Endothelial cell (in vitro differentiated cells): ENCODE measurements at places on chromosomes 7 and 10. TPM values are rescaled to one million over a fixed set of nuclear protein-coding genes. Genes with fewer than 3 reads are reported as not detected.
A peak's percentile ranks its signal among the peaks of the same experiment; 100 is the strongest.

DNA sequence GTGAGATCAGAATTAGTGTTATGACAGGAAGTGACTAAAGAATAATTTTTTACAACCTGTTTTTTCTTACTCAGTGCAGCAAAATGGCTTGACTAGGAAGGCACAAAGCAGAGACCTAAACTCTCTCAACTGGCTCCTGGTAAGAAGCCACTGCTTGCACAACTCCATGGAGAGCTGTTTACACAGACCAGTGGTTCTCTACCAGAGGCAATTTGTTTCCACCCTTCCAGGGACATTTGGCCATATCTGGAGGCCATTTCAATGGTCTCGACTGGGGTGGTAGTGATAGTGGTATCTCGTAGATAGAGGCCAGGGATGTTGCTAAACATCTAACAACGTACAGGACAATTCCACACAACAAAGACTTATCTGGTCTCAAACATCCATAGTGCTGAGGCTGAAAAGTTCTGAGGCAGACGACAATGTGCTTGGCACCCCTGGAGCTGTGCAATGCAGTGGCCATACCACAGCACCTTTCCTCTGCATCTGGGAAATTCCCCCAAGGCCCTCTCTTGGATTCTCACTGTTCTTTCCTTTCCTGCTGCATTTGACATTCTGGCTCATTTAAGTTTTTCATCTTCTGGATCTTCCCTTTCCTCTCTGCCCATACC, 105.4 kb upstream of the LAMB4 start:
- peaks cover 48% of the 10 kb centered on the region for H3K4me1 ChIP-seq
- H3K27ac ChIP-seq, result peak overlapping the region; percentile 65
- no peaks in the 10 kb centered on the region for H3K27me3 ChIP-seq
- no peak for DNase-seq
- H3K4me3 ChIP-seq, result no peak overlapping the region

DNA sequence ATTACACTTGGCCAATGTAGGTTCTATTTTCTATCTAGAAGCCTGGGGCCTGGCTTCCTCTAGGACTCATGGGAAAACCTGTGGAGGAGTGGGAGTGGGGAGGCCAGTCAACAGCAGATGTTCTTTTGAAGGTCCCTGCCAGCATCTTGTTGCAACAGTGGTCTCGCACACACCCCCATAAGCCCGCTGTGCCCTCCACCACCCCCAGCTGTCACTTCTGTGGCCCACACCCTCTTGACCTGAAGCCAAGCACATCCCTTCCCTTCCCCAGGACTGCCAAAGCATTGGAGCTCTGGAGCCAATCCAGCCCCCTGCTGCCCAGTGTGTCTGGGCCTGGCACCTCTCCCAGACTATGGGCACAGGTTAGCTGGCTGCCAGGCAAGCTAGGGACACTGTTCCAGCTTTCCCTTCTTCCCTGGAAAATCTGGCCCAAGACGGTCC, 1.9 kb upstream of the STX1A start:
- no peak overlapping the region for H3K4me3 ChIP-seq
- no peaks in the 10 kb centered on the region for H3K36me3 ChIP-seq
- peaks cover 5% of the 10 kb centered on the region for H3K4me1 ChIP-seq
- DNase-seq, result no peak
- H3K27ac ChIP-seq, result no peak overlapping the region
- peaks cover 12% of the 10 kb centered on the region for H3K27me3 ChIP-seq

- DNase-seq, result no peak
- H3K27me3 ChIP-seq, result peaks cover 15% of the 10 kb centered on the region
- H3K4me1 ChIP-seq, result peaks cover 11% of the 10 kb centered on the region
Measured at GRCh38 chr10:33215154-33215553, 119.3 kb downstream of the NRP1 start.

DNA sequence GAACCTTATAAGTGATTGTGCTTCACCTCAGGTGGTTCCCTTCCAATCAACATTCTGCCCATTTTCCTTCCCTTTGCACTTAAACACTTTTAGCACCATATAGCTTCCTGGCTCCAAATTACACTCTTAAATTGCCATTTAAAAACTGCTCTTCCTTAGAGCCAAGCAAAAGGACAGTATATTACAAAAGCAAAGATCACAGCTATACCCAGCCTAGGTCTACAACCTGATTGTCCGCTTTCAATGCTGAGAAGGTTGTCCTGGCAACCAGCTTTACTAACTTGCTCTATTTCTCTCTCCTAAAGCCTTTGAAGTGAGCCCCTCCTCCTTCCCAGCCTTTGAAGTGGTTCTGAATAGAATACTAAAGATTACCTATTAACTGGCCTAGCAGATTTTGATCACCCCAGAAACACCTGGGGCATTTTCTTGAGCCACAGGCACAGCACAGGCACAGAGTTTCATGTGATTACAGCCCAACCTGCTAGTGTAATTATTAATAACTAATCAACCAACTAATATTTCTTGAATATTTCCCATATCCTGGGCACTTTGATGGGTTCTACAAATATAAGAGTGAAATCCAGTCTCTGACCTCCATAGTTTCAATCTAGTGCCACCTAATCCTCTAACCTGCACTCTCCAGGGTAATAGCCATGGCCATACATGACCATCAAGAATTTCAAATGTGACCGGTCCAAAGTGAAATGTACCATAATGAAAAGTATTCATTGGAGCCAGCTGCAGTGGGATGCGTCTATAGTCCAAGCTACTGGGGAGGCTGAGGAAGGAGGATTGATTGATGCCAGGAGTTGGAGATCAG, 63.6 kb upstream of the TRIM24 start:
- H3K36me3 ChIP-seq, result no peaks in the 10 kb centered on the region
- no peak overlapping the region for H3K4me3 ChIP-seq
- H3K27me3 ChIP-seq, result peaks cover 5% of the 10 kb centered on the region
- no peak for DNase-seq

- H3K4me3 ChIP-seq, result no peak overlapping the region
- H3K27ac ChIP-seq, result no peak overlapping the region
Measured at GRCh38 chr10:84200537-84201243, 6.4 kb downstream of the CDHR1 start.

- H3K36me3 ChIP-seq, result no peaks in the 10 kb centered on the region
- H3K27me3 ChIP-seq, result peaks cover 7% of the 10 kb centered on the region
- H3K27ac ChIP-seq, result no peak overlapping the region
- H3K4me3 ChIP-seq, result peak overlapping the region; percentile 87
Measured at GRCh38 chr7:99372275-99373090, 2.0 kb upstream of the ARPC1B start.

BLOC1S2 gene
- 63.2 TPM for total RNA-seq

GRM3 gene
- total RNA-seq, result not detected

SMKR1 gene
- not detected for total RNA-seq

POM121 gene
- 40.9 TPM for total RNA-seq
